Activated CD8-positive, alpha-beta memory T cell treated with anti-CD3 and anti-CD28 coated beads for 4 hours (primary cell): ENCODE measurements at places on chromosomes 6 and 20.

- DNase-seq: no peak
These were observed 43.1 kb downstream of the ESR1 start for GRCh38 chr6:151850479-151851003.

DNA sequence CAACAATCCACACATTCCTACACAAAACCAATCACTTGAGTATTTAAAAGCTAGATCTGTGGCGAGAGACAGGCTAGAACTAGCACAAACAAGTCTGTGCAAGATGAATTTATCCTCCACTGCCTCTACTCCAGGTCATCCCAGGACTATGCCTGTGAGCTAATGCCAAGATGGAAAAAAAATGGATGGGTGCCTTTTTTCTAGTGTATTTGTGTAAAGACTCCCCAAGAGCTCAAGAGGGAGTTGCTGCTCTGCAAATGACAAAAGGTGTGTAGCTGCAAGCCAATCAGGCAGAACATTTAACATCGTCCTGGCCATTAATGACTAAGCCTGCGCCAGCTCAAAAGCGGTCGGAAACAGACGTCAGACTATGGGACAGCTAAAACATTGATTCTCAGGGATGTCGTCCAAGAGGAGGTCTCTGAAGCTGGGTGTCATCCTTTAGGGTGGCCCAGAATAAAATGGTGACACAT lies 21.9 kb downstream of the ATXN1 start:
- no peak for DNase-seq

- no peak for DNase-seq
These were observed 4.9 kb downstream of the LAMA4 start for GRCh38 chr6:112249489-112249888.

DNA sequence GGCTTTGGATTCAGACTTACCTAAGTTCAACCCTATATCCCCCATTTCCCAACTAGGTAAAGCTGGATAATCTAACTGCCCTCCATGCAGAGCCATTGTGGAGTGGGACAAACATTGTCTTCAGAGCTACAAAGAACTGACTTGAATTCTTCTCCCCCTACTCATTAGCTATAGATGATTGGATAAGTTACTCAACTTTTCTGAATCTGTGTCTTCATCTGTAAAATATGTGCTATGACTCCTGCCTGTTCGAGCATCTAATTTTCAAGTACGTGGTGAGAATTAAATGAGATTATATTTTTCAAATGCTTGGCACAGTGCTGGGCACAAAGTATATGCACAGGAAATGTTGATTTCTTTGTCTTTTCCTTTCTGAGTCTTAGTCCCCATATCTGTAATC lies 240.3 kb upstream of the TCF21 start:
- DNase-seq: no peak

DNA sequence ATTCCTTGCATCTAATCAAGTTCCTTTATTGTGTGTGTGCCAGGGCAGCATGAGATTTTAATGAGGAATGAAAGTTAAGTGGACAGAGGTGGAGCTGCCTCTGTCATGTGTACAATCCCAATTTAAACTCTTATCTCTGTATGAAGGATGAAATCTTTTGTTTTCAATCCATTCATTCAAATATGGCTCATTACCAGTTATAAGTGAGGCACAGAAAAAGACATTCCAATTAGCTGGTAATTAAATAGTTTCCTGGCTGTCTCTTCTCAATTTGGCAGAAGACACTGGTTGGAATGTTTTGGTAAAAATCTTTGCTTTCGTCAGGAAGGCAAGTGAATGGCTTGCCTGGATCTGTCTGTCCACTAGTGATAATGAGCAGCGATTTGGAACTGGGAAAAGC lies 46.4 kb downstream of the CLVS2 start:
- DNase-seq: no peak

DNA sequence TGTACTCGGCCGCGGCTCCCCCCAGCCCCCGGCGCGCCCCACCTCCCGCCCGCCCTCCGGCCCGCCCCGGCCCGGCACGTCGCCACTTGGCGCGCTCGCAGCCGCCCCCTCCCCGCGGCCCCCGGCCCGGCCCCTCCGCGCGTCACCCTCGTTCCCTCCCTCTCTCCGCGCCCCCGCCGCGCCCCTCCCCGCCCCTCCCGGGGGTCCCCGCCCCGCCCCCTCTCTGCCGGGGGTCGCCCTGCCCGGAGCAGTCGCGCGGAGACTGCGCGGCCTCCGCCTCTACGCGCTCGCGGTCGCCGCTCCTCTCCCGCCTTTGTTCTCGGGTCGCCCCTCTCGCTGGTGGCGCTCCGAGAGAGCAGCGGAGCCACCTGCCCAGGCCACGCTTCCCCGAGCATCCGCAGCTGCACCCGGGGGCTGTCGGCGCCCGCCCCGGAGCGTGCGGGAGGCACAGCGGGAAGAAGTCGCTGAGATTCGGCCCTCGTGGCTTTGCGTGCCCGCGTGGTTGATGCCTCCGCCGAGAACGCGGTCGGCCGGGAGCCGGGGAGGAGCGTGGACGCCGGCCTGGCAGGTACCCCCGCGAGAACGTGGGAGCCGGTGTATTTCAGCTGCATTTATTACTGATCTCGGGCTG lies at the start of gene PHF10:
PHF10 (minus strand) TSS at position 7 of the 631 bp plus-strand sequence. CDS start 569 bp downstream, outside the sequence.
- DNase-seq: peak; percentile 56

GRCh38 chr6:7542874-7543624 lies 1.6 kb downstream of the DSP start:
- no peak for DNase-seq

GRCh38 chr20:39699166-39699725 lies 737.1 kb downstream of the DHX35 start:
- DNase-seq: no peak

DNA sequence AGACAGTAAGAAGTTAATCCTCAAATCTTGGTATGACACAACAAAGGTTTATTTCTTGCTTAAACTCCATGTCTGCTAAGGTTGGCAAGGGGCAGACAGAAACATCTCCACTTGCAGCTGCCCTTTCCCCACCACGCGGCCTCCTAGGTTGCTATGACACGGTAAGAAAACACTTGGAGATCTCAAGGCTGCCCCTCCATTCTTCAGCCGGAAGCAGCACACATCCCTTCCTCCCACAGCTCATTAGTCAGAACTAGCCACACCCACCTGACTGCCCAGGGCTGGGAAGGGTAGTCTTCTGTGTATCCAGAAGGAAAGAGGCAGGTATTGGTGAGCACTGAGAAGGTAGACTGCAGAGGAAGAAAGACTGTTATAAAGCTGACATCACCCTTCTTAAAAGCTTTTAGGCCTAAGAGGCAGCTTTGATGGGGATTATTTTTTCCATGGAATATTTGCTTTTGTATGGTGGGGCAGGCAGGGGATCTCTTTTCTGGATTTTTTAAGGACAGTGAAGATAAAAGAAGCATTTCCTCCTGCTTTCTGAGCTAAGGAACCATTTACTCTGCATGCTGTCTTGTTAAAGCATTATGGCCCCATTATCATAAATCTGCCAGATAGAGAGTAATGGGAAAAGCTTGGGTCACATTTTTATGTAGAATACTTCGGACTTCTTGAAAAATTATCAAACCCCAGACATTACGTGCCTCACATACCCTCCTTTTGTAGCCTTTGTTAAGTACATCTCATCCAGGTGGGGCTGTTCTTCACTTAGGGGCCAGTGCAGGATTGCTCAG lies 41.6 kb downstream of the MRAP2 start:
- no peak for DNase-seq

- no peak for DNase-seq
These were observed 645.6 kb downstream of the MMUT start for GRCh38 chr6:48817333-48818051.

DNA sequence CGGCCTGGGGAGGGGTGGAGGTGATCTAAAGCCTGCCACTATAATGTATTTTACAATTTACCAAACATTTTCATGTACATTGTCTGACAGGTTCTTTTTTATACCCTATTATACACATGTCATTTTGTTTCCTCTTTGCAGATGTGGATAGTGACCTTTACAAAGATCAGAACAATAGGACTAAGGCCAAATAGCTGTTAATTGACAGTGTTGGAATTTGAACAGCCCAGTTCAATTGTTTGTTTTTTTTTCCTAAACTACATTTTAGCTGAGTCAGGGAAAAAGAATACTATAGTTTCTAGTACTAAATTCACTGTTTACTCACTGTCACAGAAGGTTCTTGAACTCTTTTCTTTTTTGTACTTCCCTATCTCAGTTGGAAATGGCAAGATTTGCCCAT lies 40.2 kb downstream of the PGM3 start:
- no peak for DNase-seq

GRCh38 chr6:89612121-89612520 lies 26.4 kb downstream of the LYRM2 start:
- DNase-seq: no peak

DNA sequence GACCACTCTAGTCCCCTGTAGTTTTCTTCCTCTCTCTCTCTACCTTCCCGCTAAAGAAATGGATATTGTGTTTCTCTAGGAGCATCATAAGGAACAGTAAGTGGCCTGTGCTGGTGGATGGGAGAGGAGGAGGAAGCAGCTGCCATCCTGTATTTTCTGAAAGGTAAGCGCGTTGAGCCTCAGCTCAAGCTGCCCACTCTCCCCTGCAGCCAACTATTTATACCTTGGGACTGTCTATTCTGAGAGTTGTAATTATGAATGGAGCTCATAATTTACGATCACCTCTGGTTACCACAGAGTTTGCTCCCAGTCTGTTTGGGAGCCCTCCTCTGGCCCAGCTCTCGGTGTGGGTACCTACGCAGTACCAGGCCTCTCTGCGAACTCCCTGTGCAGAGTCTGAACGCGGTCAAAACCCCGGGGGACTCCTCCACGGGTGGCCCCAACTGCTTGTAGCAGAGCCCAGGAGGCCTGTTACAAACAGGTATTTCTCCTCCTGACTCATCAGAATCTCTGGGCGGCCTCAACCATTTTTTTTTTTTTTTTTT lies 285.4 kb downstream of the SMOC2 start:
- no peak for DNase-seq

DNA sequence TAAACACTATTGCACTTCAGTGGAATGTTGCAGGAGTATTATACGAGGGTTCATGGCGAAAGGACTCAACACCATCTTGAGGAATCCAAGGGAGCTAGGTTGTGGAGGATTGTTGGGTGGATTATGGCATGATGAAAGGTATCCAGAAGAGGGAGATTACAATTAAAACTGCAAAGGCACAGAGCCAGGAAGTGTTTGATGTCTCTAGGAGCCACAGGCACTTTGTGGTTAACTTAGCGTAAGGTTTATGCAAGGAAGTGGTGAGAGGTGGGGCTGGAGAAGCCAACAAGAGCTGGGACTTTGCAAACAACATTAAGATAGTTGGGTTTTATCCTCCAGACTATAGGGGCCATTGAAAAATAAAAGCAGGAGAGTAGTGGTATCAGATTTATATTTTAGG lies 86.6 kb upstream of the TPD52L1 start:
- DNase-seq: no peak

DNA sequence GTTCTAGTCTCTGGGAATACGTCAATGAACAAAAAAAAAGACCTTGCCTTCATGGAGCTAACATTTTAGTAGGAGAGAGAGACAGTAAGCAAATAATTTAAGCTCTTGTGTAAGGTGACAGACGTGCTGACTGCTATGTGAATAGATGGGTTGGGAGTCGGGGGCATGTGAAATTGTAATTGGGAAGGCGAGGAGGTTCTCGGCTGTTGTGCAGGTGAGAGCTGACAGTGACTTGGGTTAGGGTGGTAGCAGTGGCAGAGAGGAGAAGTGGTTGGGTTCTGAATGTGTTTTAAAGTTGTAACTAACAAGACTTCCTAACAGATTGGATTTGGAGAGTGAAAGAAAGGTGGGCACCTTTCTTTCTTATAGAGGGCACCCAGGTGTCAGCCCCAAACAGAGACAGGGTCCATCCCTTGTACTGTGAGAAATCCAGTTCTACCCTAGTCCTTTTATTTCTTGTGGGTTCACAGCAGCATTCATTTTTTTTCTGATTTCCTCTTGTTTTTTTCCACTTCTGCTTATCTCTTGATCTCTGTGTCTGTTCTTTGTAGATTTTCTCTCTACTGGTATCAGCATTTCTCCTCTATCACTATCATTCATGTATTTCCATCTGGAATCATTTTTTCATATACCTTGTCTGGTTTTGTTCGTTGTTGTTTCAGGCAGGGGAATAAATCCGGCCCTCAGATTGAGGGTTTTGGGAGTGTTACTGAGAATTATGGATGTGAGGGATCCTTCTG lies 15.4 kb upstream of the MYLK2 start:
- no peak for DNase-seq

GRCh38 chr6:33549196-33549595 lies 30.9 kb downstream of the BAK1 start:
- no peak for DNase-seq

DNA sequence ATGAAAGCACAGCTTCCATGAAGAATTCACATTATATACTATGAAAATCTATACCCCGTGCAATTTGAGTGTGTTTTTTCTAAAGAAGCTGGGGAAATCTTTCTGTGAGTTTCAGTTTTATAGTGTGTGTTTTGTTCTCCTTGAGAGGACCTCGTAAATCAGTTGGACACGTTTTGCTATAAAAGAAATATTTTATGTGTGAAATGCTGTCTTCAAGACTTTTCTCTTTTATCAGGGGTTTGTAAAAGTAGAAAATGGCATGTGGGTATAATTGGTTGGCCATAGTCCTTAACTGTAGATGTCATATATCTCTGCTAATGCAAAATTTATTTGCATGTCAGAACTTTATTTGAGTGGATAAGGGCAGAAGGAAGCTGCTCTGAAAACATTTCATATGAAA lies 186.2 kb downstream of the CDH4 start:
- no peak for DNase-seq

- no peak for DNase-seq
These were observed 104.2 kb downstream of the AGPAT4 start for GRCh38 chr6:161169696-161170095.

DNA sequence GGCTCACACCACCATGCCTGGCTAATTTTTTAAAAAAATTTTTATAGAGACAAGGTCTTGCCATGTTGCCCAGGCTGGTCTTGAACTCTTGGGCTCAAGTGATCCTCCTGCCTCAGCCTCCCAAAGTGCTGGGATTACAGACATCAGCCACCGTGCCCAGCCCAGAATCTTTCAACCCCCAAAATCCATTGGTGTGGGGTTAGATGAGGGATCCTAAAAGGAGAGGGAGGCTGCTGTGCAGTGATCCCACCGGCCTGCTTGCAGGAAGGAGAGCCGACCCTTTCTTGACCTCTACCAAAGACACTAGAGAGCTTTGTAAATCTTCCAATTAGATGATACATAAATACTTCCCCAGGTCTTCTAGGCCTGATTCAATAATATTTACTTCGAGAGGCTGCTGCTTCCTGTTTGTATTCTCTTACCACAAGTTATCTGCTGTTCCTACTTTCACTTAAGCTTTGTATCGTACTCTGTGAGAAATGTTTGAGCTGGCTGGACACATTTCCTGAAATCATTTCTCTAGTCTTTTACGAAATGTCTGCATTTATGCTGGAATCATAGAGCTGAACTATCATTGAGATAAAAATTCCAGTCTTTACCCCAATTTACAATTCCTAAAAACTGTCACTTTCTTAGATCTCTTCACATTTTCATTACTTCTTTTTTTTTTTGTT lies 49.3 kb upstream of the IER3 start:
- no peak for DNase-seq

GRCh38 chr6:148358196-148358785 lies 15.7 kb downstream of the SASH1 start:
- no peak for DNase-seq
